ENCODE measurements at places on chromosomes 16 and 17. TPM values are rescaled to one million over a fixed set of nuclear protein-coding genes. Genes with fewer than 3 reads are reported as not detected.

Gene HOXB13
- 0.32 TPM for total RNA-seq

Gene FA2H
- not detected for total RNA-seq

Gene CIITA
- total RNA-seq = under 0.01 TPM

Gene CCL22
- not detected for total RNA-seq

Gene HEATR9
- total RNA-seq = not detected

- DNase-seq = no peak
Observed at GRCh38 chr17:14428648-14429029, 127.8 kb downstream of the HS3ST3B1 start.

- DNase-seq = no peak
Observed at GRCh38 chr17:15278924-15279477, 13.9 kb upstream of the PMP22 start.

GRCh38 chr17:32486701-32487472, at the start of gene CDK5R1:
Gene CDK5R1 (plus strand): TSS chr17:32486993. CDS start chr17:32487621, 628 bp downstream.
- DNase-seq = peak; percentile 69

- DNase-seq = no peak
Observed at GRCh38 chr17:80813318-80813717, 178.3 kb upstream of the CHMP6 start.

- DNase-seq = no peak
Observed at GRCh38 chr17:18916816-18917500, 35.0 kb upstream of the SLC5A10 start.

GRCh38 chr16:80693553-80693952, 110.8 kb downstream of the CDYL2 start:
- DNase-seq = no peak

GRCh38 chr16:75309899-75310430, 58.5 kb upstream of the BCAR1 start:
- no peak for DNase-seq

DNA sequence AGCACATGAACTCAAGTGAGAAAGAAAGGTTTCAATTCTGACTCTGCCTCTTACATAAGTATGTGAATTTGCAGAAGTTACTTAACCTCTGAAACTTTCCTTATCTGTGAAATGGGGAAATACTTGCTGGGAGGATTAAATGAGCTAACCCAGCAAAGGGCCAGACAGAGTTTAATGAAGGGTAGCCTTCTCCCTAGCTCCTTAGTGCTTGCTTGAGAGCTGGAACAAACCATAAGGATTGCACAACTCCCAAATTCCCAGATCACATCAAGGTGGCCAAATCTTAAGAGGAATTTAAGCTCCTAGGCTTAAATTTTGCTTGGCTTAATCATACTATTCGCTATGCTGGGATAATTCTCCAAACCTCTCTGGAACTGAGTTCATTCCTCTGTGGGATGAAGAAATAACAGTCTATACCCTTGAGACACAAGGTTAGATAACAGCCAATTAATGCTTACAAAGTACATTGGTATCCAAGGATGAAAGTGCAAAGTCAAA, 11.8 kb upstream of the WSB1 start:
- peak; percentile 98 for DNase-seq

GRCh38 chr16:81627024-81627423, 152.1 kb upstream of the PLCG2 start:
- DNase-seq = no peak
